Vagina (tissue), 2 donors: ENCODE measurements at places on chromosomes 6 and 20.

DNA sequence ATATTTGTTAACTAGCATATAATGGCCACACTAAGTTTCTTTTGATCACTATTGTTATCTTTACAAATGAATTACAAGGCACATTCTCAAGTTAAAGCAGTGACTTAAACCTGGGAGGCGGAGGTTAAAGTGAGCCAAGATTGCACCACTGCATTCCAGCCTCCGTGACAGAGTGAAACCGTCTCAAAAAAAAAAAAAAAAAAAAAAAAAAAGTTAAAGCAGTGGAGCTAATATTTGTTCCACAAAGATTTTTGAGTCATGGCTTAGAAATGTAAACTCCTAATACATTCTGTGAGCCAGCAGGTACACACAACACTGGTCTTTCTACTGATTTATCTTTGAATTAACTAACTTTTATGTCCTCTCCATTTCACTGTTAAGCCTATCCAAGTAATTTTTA, 221.7 kb upstream of the HTR1E start:
- no peak for DNase-seq
- no peak overlapping the region for H3K4me3 ChIP-seq
- H3K27me3 ChIP-seq, result no peaks in the 10 kb centered on the region
- H3K36me3 ChIP-seq, result no peaks in the 10 kb centered on the region

DNA sequence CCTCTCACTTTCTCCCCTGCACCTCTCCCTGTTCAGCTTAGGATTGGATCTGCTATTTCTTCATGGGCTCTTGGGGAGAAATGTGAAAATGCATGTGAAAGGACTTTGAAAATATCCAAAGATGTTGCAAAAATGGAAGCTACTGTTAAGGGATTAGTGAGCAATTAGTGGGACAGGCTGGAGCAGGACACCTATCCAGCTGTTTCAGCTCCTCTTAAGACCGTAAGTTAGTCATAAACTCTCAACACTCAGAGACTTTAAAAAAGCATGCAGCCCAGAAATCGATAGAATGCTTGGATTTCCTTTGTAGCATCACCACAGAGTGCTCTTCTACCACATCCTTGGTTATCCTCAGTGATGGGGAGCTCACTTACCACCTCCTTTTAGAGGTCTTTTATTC, 88.7 kb downstream of the SLC24A3 start:
- no peaks in the 10 kb centered on the region for H3K36me3 ChIP-seq
- DNase-seq, result no peak
- no peak overlapping the region for H3K4me3 ChIP-seq
- no peak overlapping the region for H3K27ac ChIP-seq
- no peaks in the 10 kb centered on the region for H3K4me1 ChIP-seq

GRCh38 chr6:139883776-139884175, 509.3 kb upstream of the CITED2 start:
- H3K36me3 ChIP-seq, result no peaks in the 10 kb centered on the region
- H3K27ac ChIP-seq, result no peak overlapping the region
- H3K27me3 ChIP-seq, result no peaks in the 10 kb centered on the region
- H3K4me1 ChIP-seq, result no peaks in the 10 kb centered on the region
- no peak for DNase-seq

DNA sequence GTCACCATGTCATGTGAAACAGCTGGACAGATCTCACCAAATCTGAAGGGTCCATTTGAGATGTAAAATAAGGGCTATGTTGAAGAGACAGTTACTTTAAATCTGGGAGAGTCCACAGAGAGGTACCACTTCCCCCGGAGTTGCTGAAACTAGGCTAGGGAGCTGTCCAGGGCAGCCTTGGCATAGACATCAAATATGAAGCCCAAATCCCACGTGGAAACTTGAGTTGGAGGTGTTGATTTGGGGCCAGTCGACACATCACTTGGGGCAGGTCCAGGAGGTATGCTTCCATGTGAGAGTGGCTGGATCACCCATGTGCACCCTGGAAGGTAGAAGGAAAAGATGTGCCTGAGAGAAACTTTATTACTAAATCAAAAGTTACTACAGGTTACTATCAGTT, 12.0 kb upstream of the SERPINB9 start:
- DNase-seq, result peak; percentile 62
- no peak overlapping the region for H3K27ac ChIP-seq
- no peaks in the 10 kb centered on the region for H3K4me1 ChIP-seq
- no peak overlapping the region for H3K4me3 ChIP-seq
- no peaks in the 10 kb centered on the region for H3K36me3 ChIP-seq

DNA sequence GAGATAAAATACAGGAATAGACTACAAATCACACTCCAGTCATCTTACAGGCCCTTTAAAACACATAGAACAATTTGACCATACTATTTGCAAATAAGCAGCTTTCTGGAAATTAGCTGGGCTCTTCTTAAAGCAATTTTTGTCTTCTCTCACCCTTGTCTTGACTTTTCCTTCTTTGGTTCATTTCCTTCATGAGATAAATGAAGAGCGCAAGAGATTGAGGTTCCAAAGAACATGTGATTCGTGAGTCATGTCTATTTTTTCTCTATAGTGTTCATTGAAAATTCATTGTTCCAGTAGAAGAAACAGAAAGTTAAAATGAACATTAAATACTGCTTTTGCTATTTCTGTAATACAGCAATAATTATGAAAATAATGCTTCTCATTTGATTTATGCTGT, 33.9 kb downstream of the PRDM1 start:
- H3K27ac ChIP-seq, result no peak overlapping the region
- no peaks in the 10 kb centered on the region for H3K27me3 ChIP-seq
- no peak overlapping the region for H3K4me3 ChIP-seq
- peaks cover 7% of the 10 kb centered on the region for H3K4me1 ChIP-seq
- H3K36me3 ChIP-seq, result no peaks in the 10 kb centered on the region

GRCh38 chr6:145733207-145733606, 2.1 kb downstream of the EPM2A start:
- H3K4me1 ChIP-seq, result peaks cover 10% of the 10 kb centered on the region
- no peaks in the 10 kb centered on the region for H3K36me3 ChIP-seq
- no peak overlapping the region for H3K4me3 ChIP-seq
- H3K27ac ChIP-seq, result no peak overlapping the region
- H3K27me3 ChIP-seq, result no peaks in the 10 kb centered on the region

DNA sequence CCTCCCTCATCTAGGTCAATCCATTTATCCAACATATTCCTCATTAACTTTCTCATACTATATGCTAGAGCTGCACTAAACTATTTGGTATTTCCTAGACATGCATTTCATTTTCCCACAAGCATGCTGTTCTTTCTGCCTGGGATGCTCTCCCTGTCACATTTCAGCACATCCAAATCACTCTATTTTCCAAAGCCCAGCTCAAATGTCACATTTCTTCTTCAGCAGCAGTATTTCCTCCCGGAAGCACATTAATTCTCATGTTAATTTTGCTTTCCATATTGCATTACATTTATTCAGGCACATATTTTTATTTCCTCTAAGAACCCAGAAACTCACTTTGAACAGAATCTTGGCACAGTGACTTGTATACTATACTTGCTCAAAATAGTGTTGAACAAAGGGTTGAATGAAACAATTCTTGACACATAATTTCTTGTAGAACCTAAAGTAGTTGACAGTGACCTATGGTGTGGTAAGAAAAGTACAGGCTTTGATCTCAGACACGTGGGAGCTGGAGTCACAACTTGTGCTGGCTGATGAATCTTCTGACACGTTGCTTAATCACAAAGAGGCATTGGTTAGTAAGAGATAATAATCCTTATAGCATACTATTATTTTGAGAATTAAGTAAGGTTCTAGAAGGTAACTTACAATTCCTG, 30.8 kb upstream of the CD2AP start:
- no peaks in the 10 kb centered on the region for H3K27me3 ChIP-seq
- no peaks in the 10 kb centered on the region for H3K4me1 ChIP-seq
- no peak overlapping the region for H3K27ac ChIP-seq
- no peak for DNase-seq
- no peaks in the 10 kb centered on the region for H3K36me3 ChIP-seq

DNA sequence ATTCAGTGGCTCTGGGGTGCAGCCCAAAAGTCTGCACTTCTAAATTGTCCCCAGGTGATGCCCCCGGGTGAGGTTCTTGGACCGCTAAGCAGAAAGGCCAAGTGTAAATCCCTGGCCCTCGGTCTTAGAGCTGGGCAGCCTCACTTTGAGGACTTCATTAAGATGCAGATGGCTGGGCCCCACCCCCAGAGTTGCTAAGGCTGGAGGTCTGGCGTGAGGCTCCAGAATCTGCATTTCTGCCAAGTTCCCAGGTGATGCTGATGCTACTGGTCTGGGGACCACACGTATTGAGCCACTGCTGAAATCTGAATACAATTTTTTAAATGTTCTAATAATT, 735 bp upstream of the SLC23A2 start:
- no peaks in the 10 kb centered on the region for H3K27me3 ChIP-seq
- H3K27ac ChIP-seq, result peak overlapping the region; percentile 20
- peak overlapping the region; percentile 67 for H3K4me3 ChIP-seq
- no peak for DNase-seq

DNA sequence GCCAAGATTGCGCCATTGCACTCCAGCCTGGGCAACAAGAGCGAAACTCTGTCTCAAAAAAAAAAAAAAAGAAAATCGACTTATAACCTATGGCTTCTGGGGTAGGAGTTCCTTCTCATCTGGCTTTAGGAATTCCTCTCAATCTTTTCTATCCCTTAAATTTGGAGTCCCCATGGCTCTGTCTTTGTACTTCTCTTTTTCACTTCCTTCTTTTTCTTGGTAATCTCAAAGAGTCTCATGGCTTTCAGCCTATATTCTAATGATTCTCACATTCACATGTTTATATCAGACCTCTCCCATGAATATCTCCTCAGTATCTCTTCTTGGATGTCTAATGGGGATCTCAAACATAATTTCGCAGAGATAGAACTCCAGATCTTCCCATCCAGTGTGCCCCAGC, 42.8 kb upstream of the RALGAPA2 start:
- H3K4me1 ChIP-seq, result no peaks in the 10 kb centered on the region
- no peaks in the 10 kb centered on the region for H3K36me3 ChIP-seq
- no peaks in the 10 kb centered on the region for H3K27me3 ChIP-seq
- H3K4me3 ChIP-seq, result no peak overlapping the region
- no peak for DNase-seq

DNA sequence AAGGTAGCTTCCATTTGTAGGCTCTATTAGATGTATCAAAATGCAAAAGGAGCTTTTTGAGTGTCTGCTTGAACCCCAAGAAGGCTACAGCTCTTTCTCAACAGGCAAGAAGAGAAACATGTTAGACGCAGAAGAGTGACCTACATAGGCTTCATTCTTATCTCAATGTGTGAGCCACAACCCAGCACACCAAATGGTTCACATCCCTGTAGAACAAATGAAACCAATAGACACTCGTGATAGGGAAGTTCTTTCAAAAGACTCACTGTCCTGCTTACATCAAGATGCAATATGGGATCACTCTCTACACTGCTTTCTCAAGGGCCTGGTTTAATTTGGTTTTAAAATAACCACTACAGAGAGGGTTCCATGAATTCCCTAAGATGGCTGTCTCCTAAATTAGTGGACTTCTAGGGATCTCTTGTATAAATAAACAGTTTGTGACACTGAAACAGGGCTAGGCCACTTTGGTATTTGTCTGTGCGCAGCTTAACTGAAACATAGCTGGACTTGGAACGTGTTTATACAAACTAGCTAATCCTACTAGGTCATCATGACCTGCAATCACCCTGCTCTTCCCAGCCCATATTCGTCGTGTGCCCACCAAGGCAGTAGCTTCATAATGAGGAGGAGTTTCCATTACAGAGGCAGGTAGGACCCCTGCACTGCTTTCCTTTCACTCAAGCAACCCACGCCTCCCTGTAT, 225.4 kb upstream of the PREP start:
- peaks cover 12% of the 10 kb centered on the region for H3K4me1 ChIP-seq
- no peak for DNase-seq
- H3K27me3 ChIP-seq, result no peaks in the 10 kb centered on the region
- H3K27ac ChIP-seq, result peak overlapping the region; percentile 54
- no peaks in the 10 kb centered on the region for H3K36me3 ChIP-seq
- H3K4me3 ChIP-seq, result no peak overlapping the region

DNA sequence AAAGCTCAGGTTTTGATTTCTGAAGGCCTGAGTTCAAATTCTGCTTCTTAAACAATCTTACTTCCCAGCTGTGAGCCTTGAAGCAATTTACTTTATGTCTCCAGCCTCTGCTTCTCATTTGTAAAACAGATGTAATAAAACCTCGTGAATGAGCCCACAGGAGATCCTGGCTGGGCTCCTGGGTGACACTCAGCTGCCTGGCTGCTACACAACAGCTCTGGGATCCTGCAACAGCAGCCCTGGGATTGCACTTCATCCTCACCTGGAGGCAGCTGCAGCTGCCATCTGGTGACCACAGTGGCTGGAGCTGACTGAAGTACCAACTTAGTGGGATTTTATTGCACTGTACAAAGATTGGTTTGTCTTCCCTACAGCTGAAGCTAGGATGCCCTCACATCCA, 98.6 kb downstream of the NDUFAF5 start:
- H3K4me1 ChIP-seq, result peaks cover 5% of the 10 kb centered on the region
- H3K27me3 ChIP-seq, result no peaks in the 10 kb centered on the region
- DNase-seq, result no peak

DNA sequence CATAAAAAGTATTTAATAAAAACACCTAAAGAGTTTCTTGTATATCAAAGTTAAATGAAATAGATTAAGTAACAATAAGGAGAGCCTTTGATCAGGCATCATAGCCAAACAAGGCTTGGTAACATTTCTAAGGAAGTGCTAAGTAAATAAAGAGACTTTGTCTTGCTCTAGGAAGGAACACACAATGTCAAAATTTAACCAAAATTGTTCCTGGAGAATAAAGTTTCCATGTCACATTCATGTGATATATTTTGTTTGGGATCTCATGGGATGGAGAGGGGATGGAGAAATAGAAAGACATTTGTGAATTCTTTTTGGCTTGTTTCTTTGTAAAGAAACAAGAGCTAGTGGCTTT, 201.9 kb upstream of the DTNBP1 start:
- no peak for DNase-seq
- H3K4me1 ChIP-seq, result no peaks in the 10 kb centered on the region
- no peaks in the 10 kb centered on the region for H3K27me3 ChIP-seq
- H3K4me3 ChIP-seq, result no peak overlapping the region

DNA sequence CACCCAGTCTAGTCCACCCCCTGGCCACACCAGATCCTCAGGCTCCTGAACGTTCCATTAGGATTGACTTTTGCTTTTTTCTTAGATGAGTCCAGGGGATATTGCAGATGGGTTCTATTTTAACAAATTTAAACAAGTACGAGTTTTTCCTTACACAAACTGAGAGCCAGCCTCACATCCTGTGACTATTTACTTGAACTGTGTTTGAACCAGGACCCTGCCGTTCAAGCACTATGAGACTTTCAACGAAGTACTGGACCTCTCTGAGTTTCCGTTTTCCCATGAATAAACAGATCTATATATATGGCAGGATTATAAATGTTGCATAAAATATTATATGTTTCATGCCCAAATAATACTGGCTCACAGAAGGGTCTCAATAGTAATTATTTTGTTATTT, 1.4 kb upstream of the METTL24 start:
- H3K27ac ChIP-seq, result no peak overlapping the region
- peaks cover 6% of the 10 kb centered on the region for H3K4me1 ChIP-seq
- H3K36me3 ChIP-seq, result no peaks in the 10 kb centered on the region
- H3K4me3 ChIP-seq, result no peak overlapping the region
- DNase-seq, result no peak
- no peaks in the 10 kb centered on the region for H3K27me3 ChIP-seq

GRCh38 chr6:25872814-25873213, 1.2 kb downstream of the SLC17A3 start:
- no peaks in the 10 kb centered on the region for H3K27me3 ChIP-seq
- DNase-seq, result no peak
- H3K4me1 ChIP-seq, result no peaks in the 10 kb centered on the region
- H3K36me3 ChIP-seq, result no peaks in the 10 kb centered on the region
- H3K4me3 ChIP-seq, result no peak overlapping the region
- H3K27ac ChIP-seq, result no peak overlapping the region
